ENCODE measurements at places on chromosomes 5 and 9.

DNA sequence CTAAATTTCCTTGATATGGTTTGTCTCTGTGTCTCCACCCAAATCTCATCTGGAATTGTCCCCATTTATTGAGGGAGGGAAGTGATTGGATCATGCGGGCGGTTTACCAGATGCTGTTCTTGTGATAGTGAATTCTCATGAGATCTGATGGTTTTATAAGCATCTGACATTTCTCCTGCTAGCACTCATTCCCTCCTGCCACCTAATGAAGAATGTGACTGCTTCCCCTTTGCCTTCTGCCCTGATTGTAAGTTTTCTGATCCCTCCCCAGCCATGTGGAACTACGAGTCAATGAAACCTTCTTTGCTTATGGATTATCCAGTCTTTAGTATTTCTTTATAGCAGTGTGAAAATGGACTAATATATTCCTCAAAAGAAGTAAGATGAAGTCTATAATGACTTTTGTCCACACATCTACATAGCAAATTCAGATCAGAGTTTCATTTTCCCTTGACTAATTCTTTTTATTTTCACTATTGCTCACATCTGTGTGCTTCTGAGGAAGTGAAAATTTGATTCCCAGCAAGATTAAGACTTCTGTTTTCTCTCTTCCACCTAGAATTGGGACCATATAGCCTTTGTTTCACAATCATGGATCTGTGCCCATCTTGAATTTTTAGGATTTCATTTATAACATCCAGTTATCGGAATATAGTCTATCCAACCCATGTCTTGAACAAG lies 393.5 kb downstream of the DMAC1 start:
- no peak for DNase-seq

- DNase-seq: no peak
These were observed 116.5 kb downstream of the PSD2 start for GRCh38 chr5:139912158-139912557.

- no peak for DNase-seq
These were observed 16.9 kb upstream of the NTRK2 start for GRCh38 chr9:84652496-84653120.

DNA sequence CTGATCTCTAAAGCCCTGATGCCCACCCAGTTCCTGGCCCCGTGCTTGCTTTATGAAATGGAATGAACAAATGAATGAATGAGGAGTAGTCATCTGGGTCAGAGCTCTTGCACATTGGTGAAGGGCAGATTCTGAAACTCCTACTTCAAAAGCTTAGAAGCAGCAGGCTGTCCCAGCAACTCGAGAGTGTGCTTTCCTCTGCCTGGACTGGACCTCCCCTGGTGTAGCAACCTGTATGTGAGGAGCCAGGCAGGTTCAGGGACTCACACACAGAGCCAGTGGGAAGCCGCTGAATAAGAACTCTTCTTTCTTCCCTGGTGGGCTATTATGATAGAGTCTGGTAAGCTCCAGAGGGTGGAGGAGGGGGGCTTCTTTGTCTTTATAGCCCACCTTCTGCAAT lies 396.4 kb downstream of the CDK5RAP2 start:
- no peak for DNase-seq

- no peak for DNase-seq
These were observed 29.2 kb downstream of the MRPL36 start for GRCh38 chr5:1770443-1770802.
